ENCODE measurements at places on chromosomes 2 and 18. TPM values are rescaled to one million over a fixed set of nuclear protein-coding genes. Genes with fewer than 3 reads are reported as not detected.

STRN gene
- 23.3 TPM for polyA plus RNA-seq

FMNL2 gene
- polyA plus RNA-seq = 102 TPM

TMEM178A gene
- polyA plus RNA-seq = 93.3 TPM

- no peak for DNase-seq
These were observed 22.2 kb downstream of the METAP1D start for GRCh38 chr2:172021955-172022354.

DNA sequence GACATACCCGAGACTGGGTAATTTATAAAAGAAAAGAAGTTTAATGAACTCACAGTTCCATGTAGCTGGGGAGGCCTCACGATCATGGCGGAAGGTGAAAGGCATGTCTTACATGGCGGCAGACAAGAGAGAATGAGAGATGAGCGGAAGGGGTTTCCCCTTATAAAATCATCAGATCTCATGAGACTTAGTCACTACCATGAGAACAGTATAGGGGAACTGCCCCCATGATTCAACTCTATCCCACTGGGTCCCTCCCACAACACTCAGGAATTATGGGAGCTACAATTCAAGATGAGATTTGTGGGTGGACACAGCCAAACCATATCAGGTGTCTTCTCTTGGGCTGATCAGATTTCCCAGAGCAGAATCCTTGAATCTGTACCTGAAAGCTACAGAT is 617.3 kb upstream of the ID2 start:
- no peak for DNase-seq

GRCh38 chr2:219731173-219731572 is 103.7 kb downstream of the SLC4A3 start:
- no peak for DNase-seq

GRCh38 chr2:100012561-100012960 is 129.8 kb downstream of the AFF3 start:
- DNase-seq = no peak

DNA sequence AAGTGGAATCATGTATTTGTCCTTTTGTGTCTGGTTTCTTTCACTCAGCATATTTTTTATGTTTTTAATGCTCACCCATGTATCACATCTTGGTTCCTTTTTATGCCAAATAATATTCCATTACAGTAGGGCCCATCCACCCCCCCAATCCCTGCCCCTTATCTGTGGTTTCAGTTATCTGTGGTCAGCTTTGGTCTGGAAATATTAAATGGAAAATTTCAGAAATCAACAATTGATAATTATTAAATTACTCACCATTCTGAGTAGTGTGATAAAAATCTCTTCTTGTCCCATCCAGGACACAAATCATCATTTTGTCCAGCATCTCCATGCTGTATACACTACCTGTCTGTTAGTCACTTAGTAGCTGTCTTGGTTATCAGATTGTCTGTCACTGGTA is 66.7 kb downstream of the BIRC6 start:
- no peak for DNase-seq

DNA sequence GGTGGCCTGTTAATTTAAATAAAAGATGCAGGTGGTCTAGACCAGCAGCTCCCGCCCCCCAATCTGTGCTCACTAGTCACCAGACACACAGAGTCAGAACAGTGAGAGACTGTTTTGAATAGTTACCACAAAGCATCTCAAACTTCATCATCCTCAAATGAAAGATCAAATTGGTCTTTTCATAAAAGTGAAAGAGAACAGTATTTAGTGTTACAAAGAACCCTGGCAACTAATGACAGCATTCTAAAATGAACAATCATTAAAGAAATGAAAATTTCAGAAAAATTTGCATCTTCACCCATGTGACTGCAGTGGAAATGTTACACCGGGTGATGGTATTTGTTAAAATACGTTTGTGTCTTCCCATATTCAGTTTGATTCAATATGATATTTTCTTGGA is 65.5 kb upstream of the PMAIP1 start:
- no peak for DNase-seq

- no peak for DNase-seq
These were observed 178.9 kb upstream of the SERPINE2 start for GRCh38 chr2:224217962-224218347.

GRCh38 chr18:79733986-79734770 is 54.6 kb downstream of the CTDP1 start:
- DNase-seq = no peak

DNA sequence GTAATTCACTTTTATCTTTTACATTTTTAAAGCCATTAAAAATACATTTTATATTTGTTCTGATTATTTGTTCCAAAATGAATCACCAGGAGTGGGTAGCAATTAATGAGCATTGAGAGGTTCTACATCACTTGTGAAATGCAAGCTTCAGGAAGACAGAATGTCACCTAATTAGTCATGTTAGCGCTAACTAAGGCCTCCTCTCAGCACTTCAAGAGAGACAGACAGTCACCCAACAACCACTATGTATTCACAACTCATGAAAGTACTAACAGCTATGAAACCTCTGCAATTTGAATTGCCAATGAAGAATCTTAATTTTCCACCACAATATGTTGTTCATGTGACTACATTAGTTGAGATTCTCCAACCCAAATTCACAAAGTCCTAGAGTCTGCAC is 611.0 kb downstream of the KCNJ3 start:
- DNase-seq = no peak

GRCh38 chr18:13003466-13003896 is 12.3 kb downstream of the CEP192 start:
- no peak for DNase-seq

DNA sequence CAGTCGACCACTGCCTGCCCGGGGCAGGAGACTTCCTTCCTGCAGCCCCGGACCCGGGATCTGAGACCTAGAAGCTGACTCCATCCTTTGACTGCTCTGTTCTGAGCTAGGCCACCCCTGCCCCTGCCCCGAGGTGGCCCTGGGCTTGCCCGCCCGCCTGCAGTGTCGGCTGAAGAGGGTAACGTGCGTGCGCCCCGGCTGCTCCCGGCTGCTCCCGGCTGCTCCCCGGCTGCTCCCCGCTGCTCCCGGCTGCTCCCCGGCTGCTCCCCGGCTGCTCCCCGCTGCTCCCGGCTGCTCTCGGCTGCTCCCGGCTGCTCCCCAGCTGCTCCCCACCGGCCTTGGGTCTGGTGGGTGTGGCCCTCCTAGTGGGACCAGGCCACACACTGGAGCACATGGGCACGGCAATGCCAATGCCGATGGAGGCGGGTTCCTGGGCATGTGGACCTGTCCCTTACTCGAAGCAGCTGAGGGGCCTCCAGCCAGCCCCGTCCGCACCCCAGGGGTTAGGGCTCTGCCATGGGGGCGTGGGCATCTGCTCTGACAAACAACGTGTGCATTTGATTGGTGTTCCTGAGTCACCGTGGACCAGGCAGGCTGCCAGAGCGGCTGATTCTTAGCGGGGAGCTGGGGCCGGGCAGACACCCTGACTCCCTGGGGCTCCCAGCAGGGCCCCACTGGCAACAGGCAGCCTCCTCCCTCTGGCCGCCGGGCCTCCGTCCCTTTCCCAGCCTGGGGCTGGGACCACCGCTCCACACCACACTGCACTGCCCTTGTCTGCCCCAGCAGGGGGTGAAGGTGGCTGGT is 2.0 kb upstream of the GAL3ST2 start:
- no peak for DNase-seq

DNA sequence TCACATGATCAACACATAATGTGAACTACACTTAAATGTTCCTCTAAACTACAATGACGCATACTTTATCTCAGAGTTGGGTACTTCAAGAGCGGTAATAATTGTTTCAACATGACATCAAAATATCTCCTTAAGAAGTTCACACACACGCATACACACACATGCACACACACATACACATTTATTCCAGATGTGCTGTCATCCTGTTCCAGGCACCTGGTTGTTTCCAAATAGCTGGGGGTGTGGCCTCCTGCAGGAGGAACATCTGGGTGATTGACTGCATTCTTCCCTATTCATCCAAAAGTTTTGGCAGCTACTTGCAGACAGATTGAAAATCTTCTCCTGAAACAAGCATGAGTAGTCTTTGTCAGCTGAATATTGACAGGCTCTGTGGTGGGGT is 37.9 kb upstream of the PIK3C3 start:
- no peak for DNase-seq

- DNase-seq = no peak
These were observed 141.9 kb upstream of the DLX2 start for GRCh38 chr2:172244419-172245130.

DNA sequence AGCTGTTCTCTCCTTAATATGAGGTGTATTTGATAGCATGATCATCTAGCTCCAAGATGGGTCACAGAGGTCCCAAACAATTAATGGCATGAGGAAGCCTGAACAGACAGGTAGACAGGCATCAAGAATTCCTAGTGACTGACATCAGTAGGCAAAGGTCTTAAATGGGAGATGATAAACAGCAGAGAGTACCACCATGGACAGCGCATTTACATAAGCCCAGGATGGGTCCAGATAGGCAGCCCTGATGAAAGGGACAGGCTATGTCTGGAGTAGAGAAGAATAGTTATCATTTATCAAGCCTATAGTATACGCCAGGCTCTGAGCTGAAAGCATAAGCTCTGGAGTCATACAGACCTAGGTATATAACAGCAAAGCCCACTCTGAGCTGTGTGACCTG is 434.7 kb upstream of the SETBP1 start:
- DNase-seq = no peak

- DNase-seq = no peak
These were observed 24.6 kb downstream of the CTLA4 start for GRCh38 chr2:203892207-203892606.

- DNase-seq = peak; percentile 31
These were observed 646 bp downstream of the PHLPP1 start for GRCh38 chr18:62715759-62716615.

- DNase-seq = no peak
These were observed 290.0 kb downstream of the NEDD4L start for GRCh38 chr18:58334061-58334460.

Measured in renal pelvis (tissue), 12 donors.